ENCODE measurements at places on chromosomes 2 and 18. TPM values are rescaled to one million over a fixed set of nuclear protein-coding genes. Genes with fewer than 3 reads are reported as not detected.

REG3A gene
- not detected for polyA plus RNA-seq

RUFY4 gene
- polyA plus RNA-seq = not detected

CERKL gene
- 4.5 TPM for polyA plus RNA-seq

ABCG8 gene
- polyA plus RNA-seq = not detected

SCN2A gene
- not detected for polyA plus RNA-seq

TMEM37 gene
- polyA plus RNA-seq = 1.8 TPM

POU3F3 gene
- not detected for polyA plus RNA-seq

PREB gene
- 71.9 TPM for polyA plus RNA-seq

DNAJC5G gene
- not detected for polyA plus RNA-seq

FAM168B gene
- polyA plus RNA-seq = 41.3 TPM

KCNG2 gene
- polyA plus RNA-seq = not detected

EFR3B gene
- 0.10 TPM for polyA plus RNA-seq

ZC3H6 gene
- 9.1 TPM for polyA plus RNA-seq

TUBA3E gene
- not detected for polyA plus RNA-seq

TRIM54 gene
- polyA plus RNA-seq = not detected

CCDC85A gene
- polyA plus RNA-seq = not detected

CLEC4F gene
- polyA plus RNA-seq = not detected

AGXT gene
- polyA plus RNA-seq = not detected

DUSP28 gene
- polyA plus RNA-seq = 17.8 TPM

SCG2 gene
- not detected for polyA plus RNA-seq

GRB14 gene
- not detected for polyA plus RNA-seq

SEPTIN10 gene
- 4.2 TPM for polyA plus RNA-seq

LYG2 gene
- not detected for polyA plus RNA-seq

FSHR gene
- polyA plus RNA-seq = not detected

CPO gene
- polyA plus RNA-seq = not detected

SCN9A gene
- polyA plus RNA-seq = 0.16 TPM

FBXO36 gene
- 1.2 TPM for polyA plus RNA-seq

Measured in naive thymus-derived CD4-positive, alpha-beta T cell (primary cell).